ENCODE measurements at places on chromosomes 4 and X.

DNA sequence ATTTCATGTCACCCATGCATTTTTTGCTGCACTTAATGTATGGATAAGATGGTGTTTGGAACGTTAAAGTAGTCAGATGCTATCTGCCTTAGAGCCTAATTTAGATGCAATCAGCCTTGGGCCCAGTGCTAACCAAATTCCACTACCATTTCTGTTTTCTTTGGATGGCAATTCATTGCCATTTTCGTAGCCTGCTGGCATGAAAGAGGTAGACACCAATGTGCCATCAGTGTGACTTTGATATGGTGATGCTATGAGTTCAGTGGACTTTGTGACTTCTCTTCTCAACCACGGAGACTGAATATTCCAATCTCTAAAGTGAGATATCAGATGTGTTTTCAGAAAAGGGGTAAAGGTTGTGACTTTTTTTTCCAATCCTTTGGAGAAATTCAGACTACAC, 1.5 kb downstream of the ETFDH start:
- DNase-seq, result no peak

DNA sequence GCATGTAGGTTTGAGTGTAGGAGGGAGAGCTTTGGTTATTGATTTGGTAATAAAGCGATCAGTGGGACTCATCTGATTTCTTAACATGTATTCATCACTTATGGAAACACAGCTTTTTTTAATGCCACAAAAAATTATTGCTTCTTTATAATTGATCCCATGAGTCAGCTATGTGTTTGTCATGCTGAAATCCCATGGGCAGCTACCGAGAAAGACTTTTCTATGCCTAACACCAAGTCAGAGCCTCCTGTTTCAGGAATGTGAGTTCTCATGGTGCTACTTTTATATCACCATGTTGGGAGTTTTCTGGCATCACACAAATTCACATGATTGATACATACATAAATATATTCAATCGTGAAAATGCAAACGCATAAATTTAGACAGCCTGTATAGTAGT, 165.7 kb downstream of the RAPGEF2 start:
- DNase-seq, result no peak

DNA sequence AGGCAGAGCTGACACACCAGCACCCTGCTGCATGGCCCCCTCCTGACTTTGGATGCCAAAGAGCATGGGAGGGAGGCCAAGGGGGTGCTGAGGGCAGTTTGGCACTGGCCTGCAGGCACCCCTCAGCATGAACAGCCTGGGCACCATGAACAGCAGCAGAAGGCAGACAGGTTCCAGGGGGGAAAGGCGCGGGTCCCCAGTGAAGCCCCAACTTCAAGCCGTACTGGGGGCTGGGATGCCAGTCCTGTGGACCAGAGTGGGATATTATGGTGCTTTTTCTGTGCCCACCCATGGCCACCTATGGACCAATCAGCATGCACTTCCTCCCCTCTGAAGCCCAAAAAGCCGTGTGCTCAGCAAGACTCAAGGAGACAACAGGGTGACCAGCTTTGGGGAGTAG, 389.9 kb downstream of the TEX13C start:
- DNase-seq, result no peak

- DNase-seq, result no peak
Measured at GRCh38 chrX:106698693-106699092, 27.8 kb upstream of the RNF128 start.

- no peak for DNase-seq
Measured at GRCh38 chr4:87068583-87069021, 133.8 kb downstream of the AFF1 start.

GRCh38 chrX:134501941-134502340, 42.0 kb downstream of the HPRT1 start:
- DNase-seq, result no peak

DNA sequence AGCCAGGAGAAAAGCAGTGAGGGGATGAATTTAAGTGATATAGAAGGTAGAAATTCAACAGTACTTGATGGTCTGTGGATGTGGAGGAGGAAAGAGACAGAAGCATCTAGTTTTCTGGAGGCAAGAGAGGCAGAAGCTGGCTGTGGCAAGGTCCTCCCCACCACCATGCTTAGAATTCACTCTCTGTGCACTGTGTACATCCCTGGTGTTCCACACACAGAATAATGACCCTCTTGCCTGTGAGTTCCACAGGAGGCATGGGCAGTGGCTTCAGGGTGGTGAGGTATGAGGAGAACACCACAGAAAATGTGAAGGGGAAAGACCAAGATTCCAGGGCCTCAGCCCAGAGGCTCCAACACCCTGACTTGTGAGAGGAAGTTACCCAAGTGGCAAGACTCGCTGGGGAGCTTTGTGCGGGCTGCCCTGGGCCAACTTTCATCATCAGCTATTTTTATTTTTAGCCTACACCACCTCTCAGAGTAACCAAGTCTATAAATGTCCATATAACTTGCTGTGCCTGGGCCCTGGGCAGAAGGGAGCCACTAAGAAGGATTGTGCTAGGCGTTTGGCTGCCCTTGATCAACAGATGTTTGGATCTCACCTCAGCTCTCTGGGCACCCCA, 7.8 kb upstream of the INTS6L start:
- DNase-seq, result no peak

DNA sequence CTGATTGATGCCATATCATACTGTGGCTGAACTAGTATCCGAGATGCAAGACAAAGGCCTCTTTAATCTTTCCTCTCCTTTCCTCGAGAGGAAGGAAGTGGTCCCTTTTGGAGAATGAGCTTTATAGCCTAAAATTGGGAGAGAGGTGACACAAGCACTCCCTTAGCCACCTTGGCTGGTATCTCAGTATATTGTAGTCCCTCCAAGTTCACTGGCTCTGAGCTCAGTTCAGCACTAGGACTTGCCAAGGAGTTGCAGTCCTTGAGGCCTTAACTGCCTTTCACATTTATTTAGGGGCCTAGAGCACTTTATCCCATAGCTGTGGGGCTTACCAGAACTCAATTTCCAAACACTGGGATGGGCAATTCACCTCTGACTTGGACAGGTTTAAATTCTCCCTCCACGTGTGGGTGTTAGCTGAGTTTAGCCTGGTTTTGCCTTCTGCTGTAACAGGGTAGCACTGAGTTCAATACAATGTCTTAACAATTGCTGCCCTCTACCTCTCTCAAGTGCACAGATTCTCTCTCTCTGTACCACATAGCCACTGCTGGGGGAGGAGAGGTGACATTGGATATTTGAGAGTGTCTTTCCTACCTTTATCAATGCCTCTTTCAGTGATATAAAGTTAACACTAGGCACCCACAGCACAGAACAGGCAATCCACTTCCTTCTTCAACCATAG, 216.4 kb downstream of the TECRL start:
- DNase-seq, result no peak

GRCh38 chr4:61041527-61041926, 158.6 kb upstream of the ADGRL3 start:
- DNase-seq, result no peak

Measured in HCT116 (cell line).